ENCODE measurements at places on chromosomes 2 and 18.

DNA sequence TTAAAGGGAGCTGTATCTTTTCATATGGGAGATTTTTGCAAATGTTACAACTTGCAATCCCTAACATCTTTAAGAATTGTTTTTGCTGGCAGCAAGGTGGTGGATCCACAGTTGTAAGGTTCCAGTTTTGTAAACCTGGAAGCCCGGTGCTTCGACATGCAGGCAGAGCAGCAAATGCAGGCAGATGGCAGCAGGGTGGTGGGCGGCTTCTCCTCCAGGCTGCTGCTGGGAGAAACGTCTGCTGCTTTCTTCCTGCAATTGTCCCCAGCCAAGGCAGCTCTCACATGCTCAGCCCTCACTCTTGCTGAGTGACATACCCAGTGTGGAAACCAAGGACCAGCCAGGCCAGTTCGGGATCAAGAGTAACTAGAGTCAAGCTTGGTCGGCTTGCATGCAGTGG lies 166.0 kb downstream of the SEPTIN10 start:
- no peak for DNase-seq

DNA sequence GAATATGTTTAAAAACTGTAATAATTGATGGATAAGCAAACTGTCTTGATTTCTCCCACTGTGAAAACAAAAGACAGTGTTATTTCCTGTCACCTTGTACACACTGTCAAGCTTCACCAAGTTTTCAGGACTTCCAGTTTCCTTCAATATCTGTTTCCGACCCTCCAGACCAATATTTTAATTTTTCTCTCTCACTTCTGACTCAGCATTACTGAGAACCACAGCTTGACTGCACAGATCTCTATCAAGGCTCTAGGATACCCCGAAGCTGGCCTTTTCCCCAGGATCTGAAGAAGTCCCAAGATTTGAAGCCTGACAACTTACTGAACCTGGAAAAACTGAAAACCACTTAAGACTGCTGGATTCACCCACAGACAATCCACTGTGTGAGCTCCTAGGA lies 13.2 kb upstream of the SULT1C3 start:
- no peak for DNase-seq

DNA sequence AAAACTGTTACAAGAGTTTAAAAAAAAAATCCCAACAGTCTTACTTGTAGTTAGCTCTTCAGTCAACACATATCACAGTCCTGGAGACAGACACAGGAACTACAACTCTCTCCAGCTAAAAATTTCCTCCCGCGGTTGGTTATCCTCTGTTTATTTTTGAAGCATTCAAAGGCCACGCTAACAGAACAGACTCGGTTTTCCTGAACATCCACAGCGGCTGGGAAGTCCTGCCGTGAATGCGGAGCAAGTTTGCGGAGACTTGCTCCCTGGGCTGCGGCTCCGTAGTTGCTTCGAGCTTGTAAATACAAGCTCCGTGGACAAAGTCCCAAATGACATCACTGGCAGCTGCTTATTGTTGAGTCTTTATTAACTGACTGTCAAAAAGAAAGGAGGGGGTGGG lies at the start of gene NCKAP5:
TSS of gene NCKAP5 (minus strand) at position 292 of the 400 bp plus-strand sequence. CDS start 50,937 bp downstream, outside the sequence.
- DNase-seq: no peak

DNA sequence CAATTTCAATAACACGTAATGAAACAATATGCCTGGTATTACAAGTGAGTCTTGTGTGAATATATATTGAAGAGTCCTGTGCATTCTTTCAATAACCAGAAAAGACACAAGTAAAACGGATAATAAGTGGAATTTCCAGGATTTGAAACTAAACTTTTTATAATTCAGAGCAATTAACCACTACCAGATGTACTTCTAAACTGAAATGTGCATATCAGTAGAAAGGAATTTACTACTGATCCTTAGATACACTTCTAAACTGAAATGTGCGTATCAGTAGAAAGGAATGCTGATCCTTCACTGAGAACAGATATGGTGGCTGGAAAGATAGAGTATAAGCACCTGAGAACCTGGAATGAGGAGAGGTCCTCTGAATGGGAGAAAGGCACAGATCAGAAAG lies 470.9 kb upstream of the SPHKAP start:
- DNase-seq: no peak

GRCh38 chr18:61838521-61838920 lies 54.3 kb downstream of the RNF152 start:
- no peak for DNase-seq

DNA sequence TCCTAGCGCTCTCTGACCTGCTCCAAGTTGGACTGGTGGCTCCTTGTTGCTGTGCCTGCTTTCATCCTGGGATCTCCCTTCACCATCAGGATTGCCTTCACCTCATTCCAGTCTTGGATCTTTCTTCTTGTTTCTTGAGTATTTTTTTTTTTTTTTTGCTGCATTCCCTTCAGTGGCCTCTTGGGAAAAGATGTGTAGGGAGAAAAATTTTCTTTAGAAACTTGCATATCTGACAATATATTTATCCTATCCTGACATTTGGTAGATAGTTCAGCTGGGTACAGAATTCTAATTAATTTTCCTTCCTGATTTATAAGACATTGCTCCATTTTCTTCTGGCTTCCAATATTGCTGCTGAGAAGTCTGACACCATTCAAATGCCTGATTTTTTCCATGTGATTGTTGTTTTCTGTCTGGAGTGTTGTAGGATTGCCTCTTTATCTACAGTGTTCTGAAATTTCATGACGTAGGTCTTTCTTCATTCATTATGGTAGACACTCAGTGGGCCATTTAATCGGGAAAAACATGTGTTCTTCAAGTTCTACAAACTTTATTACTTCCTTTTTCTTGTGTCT lies 23.0 kb upstream of the IL1A start:
- DNase-seq: no peak

DNA sequence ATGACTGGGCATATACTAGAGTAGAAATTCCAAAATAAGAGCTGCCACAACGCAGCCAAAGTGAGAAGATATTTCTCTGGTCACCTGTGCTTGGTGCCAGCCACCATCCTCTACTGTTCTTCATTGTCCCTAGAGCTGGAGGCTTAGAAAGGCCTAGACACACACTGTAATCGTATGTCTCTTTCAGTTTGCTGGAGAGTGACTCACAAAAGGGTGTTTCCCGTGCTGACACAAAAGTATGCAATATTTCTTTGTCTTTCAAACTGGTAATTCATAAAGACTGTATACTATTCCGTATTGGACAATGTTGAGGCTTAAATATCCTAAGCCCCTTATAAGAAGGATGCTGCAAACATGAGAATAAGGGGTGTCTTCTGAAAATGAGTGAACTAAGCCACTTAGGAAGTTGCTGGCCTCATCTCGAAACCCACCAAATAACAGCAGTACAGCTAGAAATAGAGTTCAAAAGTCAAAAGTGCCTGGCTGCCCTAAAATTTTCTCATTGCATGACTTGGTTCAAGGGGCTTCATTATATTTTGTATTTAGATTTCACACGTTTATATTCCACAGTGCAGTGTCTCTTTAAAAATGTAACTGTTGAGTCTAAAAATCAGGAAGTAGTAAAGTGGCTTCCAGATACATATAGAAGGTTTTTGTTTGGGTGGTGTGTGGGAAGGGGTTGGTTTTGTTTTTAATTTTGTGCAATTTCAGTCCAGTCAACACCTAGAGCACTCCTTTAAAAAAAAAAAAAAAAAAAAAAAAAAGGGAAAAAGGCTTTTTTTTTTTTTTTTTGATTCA lies 601.1 kb downstream of the ARHGAP15 start:
- no peak for DNase-seq

- no peak for DNase-seq
Measured at GRCh38 chr18:62977512-62977911, 262.2 kb downstream of the PHLPP1 start.

DNA sequence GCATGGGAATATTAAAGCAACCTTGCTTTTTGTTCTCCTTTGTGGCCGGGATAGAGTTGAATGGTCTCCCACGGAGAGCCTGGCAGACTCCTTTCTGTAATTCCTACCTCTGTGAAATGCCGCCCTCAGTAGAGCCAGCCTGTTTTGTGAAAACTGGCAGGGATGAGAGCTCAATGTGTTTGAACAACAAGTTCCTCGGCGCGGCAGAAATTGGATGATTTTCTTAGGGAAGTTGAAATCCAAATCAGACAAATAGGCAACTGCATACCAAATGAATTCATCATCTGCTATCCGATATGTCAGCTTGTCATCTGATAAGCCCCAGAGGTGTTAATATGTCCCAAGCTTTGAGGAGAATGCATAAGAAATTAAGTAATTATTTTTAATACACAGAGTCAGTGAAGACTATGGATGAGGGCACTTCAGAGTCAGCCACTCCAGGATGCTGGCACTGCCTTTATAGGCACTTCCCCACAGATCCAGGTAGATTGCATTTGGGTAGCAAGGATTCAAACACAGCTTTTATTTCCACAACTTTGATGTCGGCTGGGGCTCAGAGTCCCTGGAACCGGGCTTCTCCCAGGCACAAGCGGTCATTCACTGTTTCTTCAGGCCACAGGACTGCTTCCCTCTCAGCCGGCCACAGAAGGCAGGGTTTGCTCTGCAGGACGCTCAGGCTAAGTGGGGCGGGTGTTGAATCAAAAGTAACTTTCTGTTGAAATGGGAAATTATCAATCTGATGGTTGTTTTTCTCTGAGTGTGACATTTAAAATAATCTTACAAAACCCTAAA lies 82.8 kb upstream of the REV1 start:
- DNase-seq: peak; percentile 35

DNA sequence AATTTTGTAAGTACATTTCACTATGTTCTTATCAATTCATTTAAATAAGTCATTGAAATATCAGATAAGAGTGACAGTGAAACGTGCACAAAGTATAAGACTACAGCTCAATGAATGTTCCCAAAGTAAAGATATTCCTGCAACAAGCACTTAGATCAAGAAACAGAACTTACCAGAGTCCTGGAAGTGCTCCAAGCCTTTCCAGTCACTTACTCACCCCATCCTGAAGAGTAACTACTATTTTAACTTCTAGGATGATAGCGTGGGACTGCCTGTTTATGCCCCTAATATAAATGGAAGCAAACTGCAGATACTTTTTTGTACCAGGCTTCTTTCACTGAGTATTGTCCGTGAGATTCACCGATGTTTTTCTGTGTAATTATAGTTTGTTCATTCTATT lies 768.9 kb downstream of the SLC4A3 start:
- no peak for DNase-seq

DNA sequence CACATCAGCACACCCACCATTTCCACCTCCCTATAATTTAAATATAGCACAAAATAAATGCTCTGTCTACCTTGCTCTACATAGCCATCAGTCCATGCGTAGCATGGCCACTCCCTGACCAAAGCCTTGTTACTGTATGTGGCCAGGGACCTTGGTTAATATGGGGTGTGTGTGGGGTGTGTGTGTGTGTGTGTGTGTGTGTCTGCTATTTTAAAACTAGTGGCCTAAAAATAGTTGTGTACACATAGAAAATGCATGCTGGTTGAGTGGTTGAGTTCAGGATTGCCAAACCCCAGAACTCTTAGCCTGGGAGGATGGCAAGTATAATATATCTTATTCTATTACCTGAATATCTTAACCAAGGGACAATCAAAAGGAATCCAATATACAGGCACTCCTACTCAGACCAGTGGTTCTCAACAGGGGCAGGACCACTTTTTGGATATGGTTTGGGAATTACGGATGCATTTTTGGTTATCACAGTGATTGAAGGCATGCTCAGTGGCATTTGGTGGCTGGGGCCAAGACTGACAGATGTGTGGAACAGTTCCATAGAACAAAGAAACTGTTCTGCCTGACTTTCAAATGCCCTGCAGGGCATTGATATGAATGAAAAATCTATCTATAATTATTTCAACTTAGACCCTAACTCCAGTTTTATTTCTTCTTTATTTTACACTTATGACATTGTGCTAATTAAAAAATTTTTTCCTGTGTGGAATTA lies 72.3 kb upstream of the PSME4 start:
- DNase-seq: no peak

GRCh38 chr18:9827793-9828505 lies 57.8 kb upstream of the TXNDC2 start:
- DNase-seq: no peak

DNA sequence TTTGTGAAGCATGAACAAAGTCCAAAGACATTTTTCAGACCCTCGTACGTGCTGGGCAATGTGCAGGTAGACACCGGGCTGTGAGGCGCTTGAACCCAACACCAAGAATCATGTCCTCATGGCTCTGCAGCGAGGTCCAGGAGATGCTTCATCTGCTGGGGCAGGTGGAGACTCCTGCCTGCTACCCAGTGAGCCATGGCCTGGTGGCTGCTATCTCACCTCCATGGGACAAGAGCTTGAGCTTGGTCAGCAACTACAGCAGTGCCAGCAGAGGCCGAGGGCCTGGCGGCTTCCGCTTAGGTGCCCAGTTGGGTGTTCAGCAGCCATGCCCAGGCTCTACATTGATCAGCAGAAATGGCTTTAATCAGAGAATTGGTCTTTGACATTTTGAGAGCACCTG lies 281.0 kb upstream of the HS6ST1 start:
- DNase-seq: no peak

DNA sequence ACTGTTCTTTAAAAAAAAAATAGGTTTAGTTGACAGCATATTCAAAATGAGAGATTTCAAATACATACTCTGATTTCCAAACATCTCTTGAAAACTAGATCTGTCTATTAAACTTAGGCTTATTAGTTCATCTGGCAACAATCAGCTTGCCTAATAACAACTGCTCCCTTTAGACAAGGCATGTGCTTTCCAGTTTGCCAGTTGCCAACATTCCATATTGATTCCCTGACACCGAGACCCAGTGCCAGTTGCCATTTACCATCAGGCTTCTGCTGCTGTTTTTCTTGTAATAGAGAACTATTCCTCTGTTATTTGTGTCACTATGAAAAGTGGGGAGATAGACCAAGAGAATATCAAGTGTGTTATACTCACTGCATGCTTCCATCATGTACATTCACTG lies 256.0 kb downstream of the C1D start:
- no peak for DNase-seq

GRCh38 chr2:170742000-170742399 lies 26.9 kb downstream of the SP5 start:
- no peak for DNase-seq

DNA sequence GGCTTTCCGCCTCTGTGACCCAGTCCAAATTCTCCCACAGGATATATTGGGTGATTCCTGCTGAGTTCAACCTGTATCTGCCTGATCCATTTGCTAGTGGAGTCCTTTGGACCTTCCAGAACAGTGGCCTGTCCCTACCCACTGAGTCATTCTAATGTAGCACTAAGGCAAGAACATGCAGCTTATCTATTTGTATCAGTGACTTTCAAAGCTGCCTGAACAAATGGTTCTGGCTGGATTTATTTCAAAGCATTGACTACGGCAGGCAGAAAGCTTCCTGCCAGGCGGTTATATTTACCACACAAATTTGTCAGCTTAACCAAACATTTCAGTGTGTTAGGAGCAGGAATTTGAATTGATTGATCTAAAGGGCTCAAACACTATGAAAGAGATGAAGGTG lies 613.4 kb downstream of the DCC start:
- DNase-seq: no peak
